ENCODE measurements at places on chromosomes 3 and 15.

GRCh38 chr3:8757551-8758518, 11.6 kb downstream of the OXTR start:
- no peak for DNase-seq

- no peak for DNase-seq
Observed at GRCh38 chr3:187912007-187912406, 166.7 kb upstream of the BCL6 start.

- no peak for DNase-seq
Observed at GRCh38 chr3:37995652-37996641, 5.4 kb downstream of the VILL start.

- no peak for DNase-seq
Observed at GRCh38 chr3:107913701-107914100, 177.1 kb downstream of the CD47 start.

DNA sequence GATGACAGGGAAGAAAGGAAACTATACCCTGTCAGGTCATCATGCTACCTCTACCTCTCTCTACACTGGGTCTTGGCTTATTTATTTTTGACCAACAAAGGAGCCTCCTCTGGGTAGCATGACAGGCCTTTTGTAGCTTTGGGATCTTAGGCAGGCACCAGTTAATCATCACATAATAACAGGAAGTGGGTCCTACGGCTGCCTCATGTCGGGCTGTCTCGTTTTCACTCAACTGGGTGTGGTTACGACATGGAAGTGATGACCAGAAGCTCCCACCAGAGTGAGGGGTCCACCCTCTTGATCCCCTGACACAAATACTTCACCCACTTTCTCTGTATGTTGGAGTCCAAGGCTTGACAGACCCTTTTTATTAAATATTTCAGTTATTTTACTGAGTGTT, 105.3 kb downstream of the CD47 start:
- no peak for DNase-seq

GRCh38 chr3:45123030-45123429, 23.1 kb downstream of the CDCP1 start:
- no peak for DNase-seq

DNA sequence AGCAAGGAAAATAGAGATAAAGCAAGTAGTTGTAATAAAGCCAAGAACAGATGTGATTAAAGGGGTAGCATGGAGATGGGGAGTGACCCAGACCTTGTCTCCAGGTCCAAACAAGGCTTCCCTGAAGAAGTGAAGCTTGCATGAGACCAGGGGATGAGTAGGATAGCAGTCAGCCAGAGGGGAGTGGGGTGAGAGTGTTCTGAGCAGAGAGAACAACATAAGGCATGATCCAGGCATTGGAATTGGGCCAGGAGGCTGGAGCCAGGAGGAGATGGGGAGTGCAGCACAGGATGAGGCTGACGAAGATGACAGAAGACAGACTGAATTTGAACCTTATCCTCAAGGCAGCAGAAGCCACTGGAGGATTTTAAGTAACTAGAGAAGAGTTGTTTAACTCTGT, 7.2 kb downstream of the TMOD2 start:
- DNase-seq, result no peak

- DNase-seq, result no peak
Observed at GRCh38 chr3:76415384-76415783, 624.5 kb upstream of the ROBO2 start.
